ENCODE measurements at places on chromosomes 12 and 14. TPM values are rescaled to one million over a fixed set of nuclear protein-coding genes. Genes with fewer than 3 reads are reported as not detected.

GRCh38 chr12:88538250-88538649 is 42.0 kb downstream of the KITLG start:
- H3K36me3 ChIP-seq = no peaks in the 10 kb centered on the region
- no peaks in the 10 kb centered on the region for H3K27me3 ChIP-seq
- no peak overlapping the region for H3K27ac ChIP-seq

The NKX2-1 gene
- total RNA-seq = not detected

GRCh38 chr14:105473033-105473676 is 1.5 kb upstream of the CRIP2 start:
- H3K36me3 ChIP-seq = no peaks in the 10 kb centered on the region
- peak overlapping the region; percentile 22 for H3K4me3 ChIP-seq
- DNase-seq = no peak
- peaks cover 6% of the 10 kb centered on the region for H3K4me1 ChIP-seq

DNA sequence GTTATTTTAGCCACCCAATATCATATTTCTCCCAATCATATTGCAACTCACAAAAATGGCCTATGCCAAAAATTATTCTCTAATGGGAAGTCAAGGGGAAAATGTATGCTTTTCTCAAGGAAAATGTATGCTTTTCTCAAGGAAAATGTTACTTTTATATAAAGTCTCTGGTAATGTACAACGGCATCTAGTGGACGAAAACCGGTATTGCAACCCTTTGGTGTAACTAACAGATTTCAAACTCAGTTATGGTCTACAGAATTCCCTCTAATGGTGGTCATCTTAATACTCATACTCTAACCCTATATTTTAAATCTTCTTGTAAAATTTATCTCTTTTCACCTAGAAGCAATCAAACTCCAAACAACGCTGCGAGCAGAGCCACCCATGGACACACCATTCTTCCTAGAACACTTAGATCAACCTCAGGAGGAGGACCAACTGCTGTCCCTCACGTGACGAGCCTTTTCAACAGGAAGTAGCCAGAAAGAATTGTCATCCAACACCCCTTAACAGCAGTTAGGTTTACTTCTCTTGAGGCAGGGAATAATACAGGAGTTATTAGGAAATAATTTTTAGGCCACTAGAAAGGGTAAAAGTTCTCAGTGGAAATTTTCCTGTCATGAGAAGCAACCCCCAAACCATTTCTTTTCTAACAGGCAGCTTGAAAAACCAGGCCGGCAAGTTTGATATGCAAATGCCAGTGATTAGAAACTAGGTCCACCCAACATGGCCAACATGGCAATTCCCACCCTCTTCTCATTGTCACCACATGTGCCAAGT is 20.1 kb downstream of the APOBEC1 start:
- no peaks in the 10 kb centered on the region for H3K4me1 ChIP-seq
- H3K4me3 ChIP-seq = no peak overlapping the region
- no peaks in the 10 kb centered on the region for H3K36me3 ChIP-seq
- no peak overlapping the region for H3K27ac ChIP-seq
- DNase-seq = peak; percentile 61

DNA sequence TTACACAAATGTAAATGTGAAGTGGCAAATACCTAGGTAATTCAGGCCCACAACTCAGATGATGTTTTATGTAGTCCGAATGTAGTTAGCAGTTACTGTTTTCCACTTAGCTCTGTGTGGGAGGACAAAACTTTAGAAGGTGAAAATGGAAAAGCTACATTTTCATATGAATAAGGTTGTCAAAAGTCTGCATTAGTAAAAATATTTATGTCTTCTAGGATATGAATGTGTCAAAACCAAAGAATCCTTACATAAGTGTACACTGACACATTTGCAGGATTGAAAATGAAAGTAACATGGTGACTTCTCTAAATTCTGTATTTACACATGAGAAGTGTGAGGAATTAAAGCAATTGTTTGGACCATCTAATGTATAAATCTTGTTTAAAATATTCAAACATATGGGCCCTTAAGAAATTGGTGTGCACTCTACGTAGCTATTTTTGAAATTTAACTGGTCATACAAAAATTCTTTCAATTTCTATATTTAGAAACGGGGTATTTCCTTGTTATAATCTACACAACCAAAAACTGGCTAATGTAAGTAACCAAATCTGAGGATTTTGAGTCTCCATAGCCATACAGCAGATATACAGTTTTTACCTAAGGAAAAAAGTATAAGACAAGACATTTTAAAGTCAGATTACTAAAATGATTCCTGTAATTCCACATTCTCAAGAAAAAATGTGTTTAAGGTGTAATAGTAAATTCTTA is 5.4 kb downstream of the CDKN1B start:
- no peak for DNase-seq
- peak overlapping the region; percentile 99 for H3K4me3 ChIP-seq
- H3K27ac ChIP-seq = peak overlapping the region; percentile 90
- H3K27me3 ChIP-seq = no peaks in the 10 kb centered on the region
- peaks cover 37% of the 10 kb centered on the region for H3K36me3 ChIP-seq

- DNase-seq = no peak
- no peak overlapping the region for H3K4me3 ChIP-seq
- H3K4me1 ChIP-seq = no peaks in the 10 kb centered on the region
Measured at GRCh38 chr14:19801118-19801464, 2.5 kb upstream of the OR4N2 start.

DNA sequence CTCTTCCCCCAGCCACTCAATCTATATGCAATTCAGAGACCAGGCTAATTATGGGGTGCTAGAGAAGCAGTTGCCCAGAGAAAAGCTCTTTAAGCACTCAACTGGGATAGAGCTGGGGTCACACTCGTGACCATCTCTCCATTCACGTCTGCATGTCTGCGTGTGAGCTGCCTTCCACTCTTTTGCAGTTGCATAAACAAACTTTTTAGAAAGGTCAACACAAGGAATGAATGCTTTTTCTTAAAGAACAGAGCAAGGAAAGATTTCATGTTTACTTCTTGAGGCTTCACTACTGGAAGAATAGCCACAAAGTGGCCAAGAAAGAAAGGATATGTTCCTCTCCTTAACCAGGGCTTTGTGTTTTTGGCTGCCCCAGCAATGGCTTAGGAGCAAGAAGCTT is 151.1 kb downstream of the SAMD4A start:
- no peak overlapping the region for H3K27ac ChIP-seq
- no peaks in the 10 kb centered on the region for H3K4me1 ChIP-seq
- no peaks in the 10 kb centered on the region for H3K36me3 ChIP-seq

- DNase-seq = no peak
- H3K36me3 ChIP-seq = no peaks in the 10 kb centered on the region
- H3K27ac ChIP-seq = no peak overlapping the region
- H3K4me3 ChIP-seq = no peak overlapping the region
Measured at GRCh38 chr12:20547816-20548575, 147.1 kb upstream of the SLCO1C1 start.

- no peak for DNase-seq
- H3K36me3 ChIP-seq = no peaks in the 10 kb centered on the region
- H3K4me1 ChIP-seq = peaks cover 9% of the 10 kb centered on the region
- H3K27me3 ChIP-seq = no peaks in the 10 kb centered on the region
- peak overlapping the region; percentile 70 for H3K4me3 ChIP-seq
Measured at GRCh38 chr12:122243965-122244364, 18.1 kb upstream of the DIABLO start.

The MEG3 gene
- not detected for total RNA-seq

The SDR9C7 gene
- total RNA-seq = not detected

- no peak overlapping the region for H3K27ac ChIP-seq
- no peak overlapping the region for H3K4me3 ChIP-seq
- peaks cover 14% of the 10 kb centered on the region for H3K27me3 ChIP-seq
- H3K4me1 ChIP-seq = peaks cover 13% of the 10 kb centered on the region
- no peaks in the 10 kb centered on the region for H3K36me3 ChIP-seq
- peak; percentile 72 for DNase-seq
Measured at GRCh38 chr12:123905319-123905925, 67.2 kb downstream of the CCDC92 start.

- no peak for DNase-seq
- no peaks in the 10 kb centered on the region for H3K36me3 ChIP-seq
- H3K27ac ChIP-seq = no peak overlapping the region
- H3K4me3 ChIP-seq = no peak overlapping the region
- H3K27me3 ChIP-seq = peaks cover 29% of the 10 kb centered on the region
- no peaks in the 10 kb centered on the region for H3K4me1 ChIP-seq
Measured at GRCh38 chr12:113762155-113762881, 203.8 kb downstream of the RBM19 start.
